ENCODE measurements at places on chromosomes 11 and 22.

DNA sequence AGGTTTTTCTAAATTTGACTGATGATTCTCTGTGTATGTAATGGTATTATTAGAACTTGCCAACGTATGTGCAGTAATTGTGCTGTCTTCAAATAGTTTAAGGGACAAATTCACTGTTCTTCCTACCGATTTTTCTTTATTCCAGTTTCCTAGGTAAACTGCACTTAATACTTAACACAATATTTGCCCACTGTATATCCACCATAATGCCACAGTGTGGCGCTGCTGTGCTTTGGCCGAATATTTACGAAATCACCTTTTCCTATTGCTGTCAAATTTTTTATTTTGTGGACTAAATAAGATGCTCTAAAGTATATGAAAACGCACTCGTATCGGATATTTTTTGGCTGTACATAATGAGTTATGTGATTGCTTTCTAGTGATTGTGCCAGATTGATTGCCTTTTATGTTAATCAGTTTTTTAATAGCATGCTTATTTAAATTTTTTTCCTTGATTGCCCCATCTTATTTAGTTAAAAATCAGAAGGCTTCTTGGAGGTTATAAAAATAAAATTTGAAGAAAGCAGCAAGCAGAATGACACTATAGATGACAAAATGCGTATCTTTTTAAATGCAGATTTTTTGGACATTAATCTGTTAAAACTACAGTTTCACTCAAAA, 10.5 kb downstream of the AASDHPPT start:
- DNase-seq: peak; percentile 43

- no peak for DNase-seq
Measured at GRCh38 chr22:28440592-28441390, 238.8 kb downstream of the TTC28 start.

DNA sequence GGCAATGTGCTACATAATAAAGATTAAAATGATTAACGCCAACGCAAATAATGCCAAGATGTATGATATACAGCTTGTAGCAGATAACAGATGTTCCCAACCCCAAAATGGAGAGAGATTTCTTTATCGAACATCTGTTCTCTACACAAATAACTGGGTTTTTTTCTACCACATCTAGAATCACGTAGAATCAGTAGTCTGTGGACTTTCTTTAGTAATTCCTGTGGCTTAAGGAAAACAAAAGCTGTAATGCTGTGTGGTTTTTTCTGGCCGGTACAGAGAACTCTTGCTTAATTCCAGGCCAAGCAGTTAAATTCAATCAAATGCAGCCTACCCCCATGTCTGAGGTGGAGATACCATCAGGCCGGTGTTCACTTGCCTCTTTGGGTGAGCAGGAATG, 303.4 kb downstream of the FAT3 start:
- no peak for DNase-seq

DNA sequence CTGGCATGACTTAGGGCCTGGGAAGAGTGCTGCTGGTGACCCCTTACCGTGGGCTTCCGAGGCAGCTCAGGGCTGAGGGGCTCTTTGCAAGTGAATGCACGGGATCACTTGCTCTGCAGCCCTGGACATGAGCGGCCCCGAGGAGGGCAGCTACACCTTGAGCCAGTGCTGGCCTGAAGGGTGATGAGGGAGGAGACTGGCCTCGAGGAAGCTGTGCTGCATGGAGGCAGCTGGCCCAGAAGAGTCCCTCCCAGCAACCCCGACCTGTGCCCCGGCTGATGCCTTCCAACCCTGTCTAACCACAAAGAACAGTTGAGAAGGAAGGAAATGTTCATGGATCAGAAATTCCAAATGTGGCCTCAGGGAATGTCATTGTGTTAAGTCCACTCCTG, 45.2 kb downstream of the TBX1 start:
- no peak for DNase-seq

- DNase-seq: no peak
Measured at GRCh38 chr11:72634016-72634415, 40.2 kb downstream of the PDE2A start.

DNA sequence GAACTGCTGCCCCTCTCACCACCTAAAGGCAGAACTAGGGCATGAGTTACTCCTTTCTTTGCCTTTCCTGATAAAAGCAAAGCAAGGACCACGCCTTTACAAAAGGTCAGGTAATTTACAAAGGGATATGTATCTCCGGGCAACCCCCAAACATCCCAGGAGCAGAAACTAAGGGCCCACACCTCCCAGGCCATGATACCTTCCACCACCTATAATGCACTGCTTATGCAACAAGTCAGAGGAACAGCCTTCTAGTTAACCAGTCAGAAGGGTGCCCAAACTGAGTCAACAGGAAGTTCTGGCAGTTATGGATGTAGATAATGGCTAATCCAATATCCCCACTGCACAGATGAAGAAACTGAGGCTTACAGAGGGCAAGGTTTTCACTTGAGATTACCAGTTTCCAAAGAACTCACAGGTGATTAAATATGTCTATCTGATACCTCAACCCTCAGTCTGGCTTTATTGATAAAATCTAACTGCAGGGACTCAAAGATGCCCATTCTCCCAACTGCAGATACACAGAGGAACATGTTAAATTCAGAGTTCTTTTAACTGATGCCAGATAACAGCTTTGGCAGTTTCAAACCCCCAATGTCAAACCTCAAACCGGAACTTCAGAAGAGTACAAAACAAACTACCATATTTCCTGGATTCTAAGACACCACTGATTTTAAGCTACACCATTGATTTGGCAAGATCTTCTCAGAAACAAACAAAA, 16.8 kb upstream of the CASTOR1 start:
- no peak for DNase-seq

GRCh38 chr11:16946477-16947282, 67.5 kb downstream of the PLEKHA7 start:
- DNase-seq: no peak

DNA sequence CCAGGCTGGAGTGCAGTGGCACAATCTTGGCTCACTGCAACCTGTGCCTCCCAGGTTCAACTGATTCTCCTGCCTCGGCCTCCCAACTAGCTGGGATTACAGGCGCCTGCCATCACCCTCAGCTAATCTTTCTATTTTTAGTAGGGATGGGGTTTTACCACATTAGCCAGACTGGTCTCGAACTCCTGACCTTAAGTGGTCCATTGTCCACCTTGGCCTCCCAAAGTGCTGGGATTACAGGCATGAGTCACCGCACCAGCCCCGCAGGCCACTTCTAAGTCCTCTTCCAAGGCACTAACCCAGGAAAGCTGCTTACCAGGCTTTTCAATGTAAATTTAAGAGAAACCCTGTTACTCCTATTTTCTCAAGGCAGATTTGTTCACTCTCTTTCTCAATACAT, 50.4 kb downstream of the DENND5A start:
- DNase-seq: no peak

- DNase-seq: no peak
Measured at GRCh38 chr11:124074554-124074953, 33.4 kb upstream of the OR10G7 start.

DNA sequence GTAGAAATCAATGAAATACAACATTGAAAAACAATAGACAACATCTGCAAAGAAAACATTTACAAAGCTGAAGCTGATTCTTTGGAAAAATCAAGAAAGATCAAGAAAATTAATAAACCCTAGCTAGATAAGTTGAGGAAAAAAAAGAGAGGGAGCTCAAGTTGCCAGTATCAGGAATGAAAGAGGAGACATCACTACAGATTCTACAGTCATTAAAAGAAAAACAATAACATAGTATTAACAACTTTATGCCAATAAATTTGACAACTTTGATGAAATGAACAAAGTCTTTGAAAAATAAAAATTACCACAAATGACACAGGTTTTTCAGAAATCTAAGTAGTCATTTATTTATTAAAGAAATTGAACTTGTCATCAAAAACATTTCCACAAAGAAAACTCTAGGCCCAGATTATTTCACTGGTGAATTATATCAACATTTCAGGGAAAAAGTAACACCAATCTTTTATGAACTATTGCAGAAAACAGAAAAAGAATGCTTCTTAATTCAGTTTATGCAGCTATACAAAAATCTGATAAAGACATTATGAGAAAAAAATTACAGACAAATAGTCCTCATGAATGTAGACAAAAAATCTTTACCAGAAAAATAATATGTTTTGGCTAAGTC, 39.2 kb downstream of the POU2AF1 start:
- DNase-seq: no peak

GRCh38 chr22:28896611-28897010, 13.2 kb downstream of the ZNRF3 start:
- DNase-seq: no peak

DNA sequence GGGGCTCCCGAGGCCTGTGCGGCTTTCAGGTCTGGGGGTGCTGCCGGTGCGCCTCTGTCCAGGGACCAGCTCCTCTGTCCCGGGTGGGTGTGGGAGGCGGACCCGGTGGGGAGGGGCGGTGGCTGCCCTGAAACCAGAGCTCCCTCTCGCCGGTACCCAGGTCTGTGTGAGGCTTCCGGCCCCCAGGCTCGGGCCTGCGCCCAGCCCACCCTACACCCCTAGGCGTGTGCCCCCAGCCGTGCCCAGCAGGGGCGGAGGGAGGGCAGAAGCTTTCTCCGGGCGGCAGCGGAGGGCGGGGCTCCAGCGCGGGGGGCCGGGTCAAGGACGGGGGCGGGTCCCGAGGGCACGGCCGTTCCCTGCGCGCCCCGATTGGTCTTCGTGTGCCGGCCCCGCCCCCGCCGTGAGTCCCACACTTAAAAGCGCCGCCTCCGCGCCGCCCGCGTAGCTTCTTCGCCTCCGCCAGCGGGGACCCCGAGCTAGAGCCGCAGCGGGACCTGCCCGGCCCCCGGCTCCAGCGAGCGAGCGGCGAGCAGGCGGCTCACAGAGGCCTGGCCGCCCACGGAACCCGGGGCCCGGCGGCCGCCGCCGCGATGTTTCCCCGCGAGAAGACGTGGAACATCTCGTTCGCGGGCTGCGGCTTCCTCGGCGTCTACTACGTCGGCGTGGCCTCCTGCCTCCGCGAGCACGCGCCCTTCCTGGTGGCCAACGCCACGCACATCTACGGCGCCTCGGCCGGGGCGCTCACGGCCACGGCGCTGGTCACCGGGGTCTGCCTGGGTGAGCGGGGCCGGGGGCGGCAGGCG, 616 bp downstream of the PNPLA2 start:
- DNase-seq: peak; percentile 87

- DNase-seq: peak; percentile 4
Measured at GRCh38 chr11:129040934-129041333, 98.3 kb upstream of the TP53AIP1 start.

DNA sequence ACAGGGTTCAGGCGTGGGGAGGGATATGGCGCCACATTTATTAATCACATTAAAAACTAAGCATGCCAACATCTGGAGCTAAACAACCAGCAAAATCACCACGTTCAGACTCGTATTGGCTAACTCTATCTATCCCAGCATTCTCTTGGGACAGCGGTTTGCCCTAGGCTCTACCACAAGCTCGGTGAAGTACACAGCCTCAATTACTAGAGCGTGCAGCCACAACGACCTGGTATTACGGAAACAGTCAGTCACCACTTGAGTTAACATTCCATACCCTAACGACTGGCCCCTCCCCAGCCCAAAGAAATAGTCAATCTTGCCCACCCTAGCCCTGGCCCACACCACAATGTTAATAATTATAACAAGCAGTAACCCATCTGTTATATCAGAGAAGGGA, 32.1 kb downstream of the APOL5 start:
- DNase-seq: no peak

DNA sequence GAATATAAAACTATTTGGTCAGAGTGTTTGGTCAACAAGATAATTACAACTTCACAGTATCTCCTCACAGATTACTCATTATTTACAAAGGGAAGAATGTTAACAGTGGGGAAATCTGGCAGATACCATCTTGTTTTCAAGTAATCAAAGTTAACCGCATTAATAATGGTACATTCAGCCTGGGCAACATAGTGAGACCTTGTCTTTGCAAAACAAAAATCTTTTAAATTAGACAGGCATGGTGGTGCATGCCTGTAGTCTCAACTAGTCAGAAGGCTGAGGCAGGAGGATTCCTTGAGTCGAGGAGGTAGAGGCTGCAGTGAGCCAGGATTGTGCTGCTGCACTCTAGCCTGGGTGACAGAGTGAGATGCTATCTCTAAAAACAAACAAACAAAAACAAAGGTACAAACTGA, 78.5 kb downstream of the ACER3 start:
- no peak for DNase-seq

- no peak for DNase-seq
Measured at GRCh38 chr22:30425327-30425615, 297 bp upstream of the MTFP1 start.

DNA sequence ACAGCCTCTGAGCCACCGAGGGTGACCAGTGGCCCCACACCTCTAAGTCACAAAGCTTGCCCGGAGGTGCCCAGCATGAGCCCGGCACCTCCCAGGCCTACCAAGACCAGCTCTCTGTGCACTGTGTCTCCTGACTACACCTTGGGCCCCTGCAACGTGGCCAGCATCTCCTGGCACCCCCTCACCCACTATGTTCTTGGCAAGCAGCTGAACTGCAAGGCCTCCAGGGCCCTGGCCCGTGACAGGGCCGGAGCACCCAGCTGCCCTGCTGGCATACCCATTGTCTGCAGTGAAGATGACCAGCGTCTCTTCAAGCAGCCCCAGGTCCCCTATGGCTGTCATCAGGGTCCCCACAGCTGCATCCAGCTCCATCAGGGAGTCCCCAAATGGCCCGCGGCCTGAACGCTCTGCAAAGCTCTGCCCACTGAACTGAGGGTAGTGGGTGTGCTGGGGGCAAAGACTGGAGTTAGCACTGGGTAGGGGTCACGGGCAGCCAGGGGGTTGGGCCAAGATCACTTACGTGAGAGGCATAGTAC, 1.6 kb downstream of the ARSA start:
- DNase-seq: no peak

DNA sequence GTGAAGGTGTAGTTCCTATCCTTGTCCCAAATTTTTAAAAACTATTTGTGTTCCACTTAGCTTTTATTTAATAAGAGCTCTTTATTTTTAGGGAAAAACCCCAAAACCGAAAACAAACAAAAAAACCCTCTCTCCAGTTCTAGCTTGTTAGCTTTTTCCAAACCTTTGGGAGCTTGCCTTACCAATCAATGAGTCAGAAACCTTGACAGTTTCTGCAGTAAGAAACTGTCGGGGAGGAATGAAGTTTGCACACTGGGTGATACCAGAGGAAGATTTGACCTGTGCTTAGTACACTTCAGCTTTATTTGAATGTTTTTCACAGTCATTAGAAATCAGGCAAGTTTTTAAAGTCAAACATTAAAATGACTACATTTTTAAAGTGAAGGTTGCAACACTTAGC, 105.0 kb downstream of the FAT3 start:
- no peak for DNase-seq

Measured in NCI-H2081 (cell line).